Lung microvascular endothelial cell (primary cell): ENCODE measurements at places on chromosomes 5 and 9. TPM values are rescaled to one million over a fixed set of nuclear protein-coding genes. Genes with fewer than 3 reads are reported as not detected.
A peak's percentile ranks its signal among the peaks of the same experiment; 100 is the strongest.

Gene LHX3
- total RNA-seq = not detected in 2 replicates

Gene MCC
- total RNA-seq = 14.6 and 16.9 TPM in 2 replicates

Gene ZNF462
- 4.2 and 4.6 TPM in 2 replicates for total RNA-seq

Gene IFNE
- total RNA-seq = 0.22 TPM in 1 of 2 replicates, not detected in the other

Gene SLC1A1
- 3.3 and 5.6 TPM in 2 replicates for total RNA-seq

Gene GABRP
- total RNA-seq = 0.20 and 0.65 TPM in 2 replicates

DNA sequence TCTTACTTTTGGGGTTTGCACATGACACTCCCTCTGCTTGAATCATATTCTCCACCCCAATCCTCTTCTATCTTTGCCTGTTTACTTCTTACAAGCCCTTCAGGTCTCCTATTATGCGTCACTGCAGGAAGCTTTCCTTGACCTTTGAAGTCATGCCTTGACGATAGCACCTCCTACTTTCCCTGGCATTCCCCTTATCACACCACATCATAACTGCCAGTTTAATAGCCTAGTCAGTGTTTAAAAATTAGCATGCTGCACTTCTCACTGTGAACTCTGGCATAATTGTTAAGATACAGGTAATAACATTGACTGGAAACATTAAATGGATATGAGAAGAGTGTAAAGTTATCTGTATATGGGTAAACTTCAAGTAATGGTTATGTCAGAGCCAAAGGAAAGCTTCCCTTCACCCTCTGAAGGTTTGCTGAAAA is 37.1 kb upstream of the CEP120 start:
- no peak for DNase-seq

GRCh38 chr9:111839387-111839786 is 44.6 kb upstream of the SHOC1 start:
- DNase-seq = peak; percentile 31

DNA sequence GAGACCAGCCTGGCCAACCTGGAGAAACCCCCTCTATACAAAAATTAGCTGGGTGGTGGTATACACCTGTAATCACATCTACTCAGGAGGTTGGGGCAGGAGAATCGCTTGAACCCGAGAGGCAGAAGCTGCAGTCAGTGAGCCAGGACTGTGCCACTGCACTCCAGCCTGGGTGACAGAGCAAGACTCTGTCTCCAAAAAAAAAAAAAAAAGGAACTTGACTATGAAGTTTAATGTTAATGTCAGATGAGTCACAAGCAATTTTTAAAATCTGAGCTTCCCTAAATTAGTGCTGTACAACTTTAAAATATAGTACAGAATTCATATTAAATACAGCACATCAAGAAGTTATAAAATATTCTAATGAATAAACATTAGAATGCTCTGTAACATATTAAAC is 1.5 kb downstream of the MEIKIN start:
- DNase-seq = no peak

GRCh38 chr9:114521846-114522245 is 16.6 kb upstream of the WHRN start:
- DNase-seq = no peak

DNA sequence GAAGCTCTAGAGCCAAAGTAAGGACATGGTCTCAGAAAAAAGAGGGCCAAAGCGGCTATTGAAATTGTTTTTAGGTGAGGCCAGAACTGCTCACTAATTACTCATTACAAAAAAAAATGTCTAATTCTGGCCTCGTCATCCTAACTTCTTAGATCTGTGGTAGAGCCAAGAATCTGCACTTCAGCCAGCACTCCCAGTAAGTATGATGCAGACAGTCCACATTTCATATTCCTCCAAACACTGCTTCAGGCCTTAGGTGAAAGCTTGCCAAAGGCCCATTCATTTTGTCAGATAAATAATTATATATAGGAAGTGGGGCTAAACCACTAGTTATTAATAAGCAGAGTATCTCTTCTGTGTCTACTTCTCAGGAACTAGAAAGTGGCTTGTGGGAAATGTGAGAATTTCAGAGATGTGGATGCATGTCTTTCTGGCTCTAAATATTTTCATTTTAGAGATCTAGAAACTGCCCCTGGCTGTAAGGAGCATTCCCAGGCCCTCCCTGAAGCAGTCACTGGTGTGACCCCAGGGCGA is 554.0 kb downstream of the TLE4 start:
- DNase-seq = no peak
